Stimulated activated CD4-positive, alpha-beta T cell treated with anti-CD3 and anti-CD28 coated beads, Interleukin-15, amount 100 ng/mL, for 48 hours (primary cell): ENCODE measurements at places on chromosomes 3 and 15.

GRCh38 chr15:41811432-41812195, 16.3 kb upstream of the JMJD7 start:
- peak; percentile 56 for DNase-seq

GRCh38 chr3:126022741-126023359, 53.9 kb downstream of the ROPN1B start:
- no peak for DNase-seq

GRCh38 chr3:69178838-69179739, 56.7 kb upstream of the LMOD3 start:
- DNase-seq: no peak

DNA sequence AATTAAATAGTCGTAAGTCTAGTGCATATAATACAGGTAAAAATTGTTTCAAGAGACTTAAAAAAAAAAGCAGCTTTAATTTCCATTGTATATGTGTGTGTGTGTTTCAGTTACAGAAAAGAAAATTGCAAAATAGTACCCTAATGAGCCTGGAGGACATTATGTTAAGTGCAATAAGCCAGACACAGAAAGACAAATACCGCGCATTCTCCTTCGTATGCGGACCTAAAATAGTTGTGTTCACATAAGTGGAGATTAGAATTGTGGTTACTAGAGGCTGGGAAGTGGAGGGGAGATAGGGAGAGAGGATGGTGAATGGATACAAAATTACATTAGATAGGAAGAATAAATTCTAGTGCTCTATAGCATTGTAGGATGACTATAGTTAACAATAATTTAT, 3.6 kb downstream of the MESD start:
- no peak for DNase-seq
